ENCODE measurements at places on chromosomes 7 and 10.

GRCh38 chr10:86752311-86752710, 4.1 kb upstream of the BMPR1A start:
- no peak for DNase-seq

DNA sequence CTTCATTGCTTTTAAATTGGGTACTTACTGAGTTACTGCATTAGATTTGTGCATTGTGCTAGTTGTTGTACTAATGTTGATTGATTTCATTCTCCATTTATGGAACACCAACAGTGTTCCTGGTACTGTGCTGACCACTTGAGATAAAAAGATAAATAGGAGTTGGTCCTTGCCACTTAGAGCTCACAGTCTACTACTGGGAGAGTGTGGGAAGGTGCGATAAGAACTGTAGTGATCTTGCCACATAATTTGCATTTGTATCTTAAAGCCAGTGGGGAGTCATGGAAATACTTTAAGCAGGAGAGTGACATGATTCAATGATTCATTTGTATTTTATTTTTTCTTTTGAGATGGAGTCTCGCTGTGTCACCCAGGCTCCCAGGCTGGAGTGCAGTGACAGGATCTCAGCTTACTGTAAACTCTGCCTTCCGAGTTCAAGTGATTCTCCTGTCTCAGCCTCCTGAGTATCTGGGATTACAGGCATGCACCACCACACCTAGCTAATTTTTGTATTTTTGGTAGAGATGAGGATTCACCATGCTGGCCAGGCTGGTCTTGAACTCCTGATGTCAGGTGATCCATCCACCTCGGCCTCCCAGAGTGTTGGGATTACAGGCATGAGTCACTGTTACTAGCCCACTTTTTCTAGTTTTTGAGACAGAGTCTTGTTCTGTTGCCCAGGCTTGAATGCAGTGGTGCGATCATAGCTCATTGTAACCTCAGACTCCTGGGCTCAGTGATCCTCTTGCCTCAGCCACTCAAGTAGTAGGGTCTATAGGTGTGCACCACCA, 51.2 kb upstream of the TMEM248 start:
- no peak for DNase-seq

- no peak for DNase-seq
Observed at GRCh38 chr10:80484676-80485075, 30.6 kb downstream of the TSPAN14 start.

- no peak for DNase-seq
Observed at GRCh38 chr7:7808156-7808555, 89.7 kb upstream of the RPA3 start.

DNA sequence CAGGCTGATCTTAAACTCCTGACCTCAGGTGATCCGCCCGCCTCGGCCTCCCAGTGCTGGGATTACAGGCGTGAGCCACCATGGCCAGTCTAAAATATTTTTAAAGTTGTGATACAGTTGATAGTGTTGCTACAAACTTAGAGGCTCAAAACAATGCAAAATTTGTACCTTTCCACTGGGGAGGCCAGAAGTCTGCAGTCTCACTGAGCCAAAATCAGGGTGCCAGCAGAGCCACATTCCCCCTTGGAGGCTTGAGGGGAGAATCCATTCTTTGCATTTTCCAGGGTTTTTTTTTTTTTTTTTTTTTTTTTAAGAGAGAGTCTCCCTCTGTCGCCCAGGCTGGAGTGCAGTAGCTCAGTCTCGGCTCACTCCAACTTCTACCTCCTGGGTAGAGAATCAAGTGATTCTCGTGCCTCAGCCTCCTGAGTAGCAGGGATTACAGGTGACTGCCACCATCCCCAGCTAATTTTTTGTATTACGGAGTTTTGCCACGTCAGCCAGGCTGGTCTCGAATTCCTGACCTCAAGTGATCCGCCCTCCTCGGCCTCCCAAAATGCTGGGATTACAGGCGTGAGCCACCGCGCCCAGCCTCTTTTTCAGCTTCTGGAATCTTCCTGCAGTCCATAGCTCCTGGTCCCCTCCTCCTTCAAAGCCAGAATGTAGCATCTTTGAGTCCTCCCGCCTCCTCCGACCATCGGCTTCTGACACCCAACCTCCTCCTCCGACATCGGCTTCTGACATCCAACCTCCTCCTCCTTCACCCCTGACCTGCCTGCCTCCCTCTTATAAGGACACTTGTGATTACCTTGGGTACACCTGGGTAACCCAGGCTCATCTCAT, 37.2 kb downstream of the KLRG2 start:
- no peak for DNase-seq

GRCh38 chr7:140657891-140658290, 14.9 kb upstream of the ADCK2 start:
- DNase-seq: no peak

GRCh38 chr10:103720964-103721335, 134.4 kb downstream of the SH3PXD2A start:
- DNase-seq: no peak

GRCh38 chr7:94431176-94431575, 36.5 kb downstream of the COL1A2 start:
- no peak for DNase-seq

DNA sequence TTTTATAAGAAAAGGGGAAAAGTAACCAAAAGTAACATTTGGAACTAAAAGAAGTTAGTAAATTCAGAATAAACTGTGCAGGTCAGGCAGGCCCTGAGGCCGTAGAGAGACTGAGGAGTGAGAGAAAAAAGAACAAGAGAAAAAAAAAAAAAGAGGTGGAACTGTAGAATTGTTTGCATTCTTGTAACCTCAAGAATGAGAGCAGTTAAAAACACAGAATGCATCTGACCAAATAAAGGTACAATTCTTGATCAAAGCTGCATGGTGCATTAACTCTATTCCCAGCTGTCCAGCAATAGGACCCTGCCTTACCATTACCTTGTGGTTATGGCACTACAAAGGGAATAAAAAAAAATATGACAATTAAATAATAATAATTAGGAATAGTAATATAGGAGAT, 170.1 kb upstream of the SEMA3A start:
- no peak for DNase-seq

GRCh38 chr7:129210256-129210988, 14.4 kb upstream of the AHCYL2 start:
- peak; percentile 54 for DNase-seq

DNA sequence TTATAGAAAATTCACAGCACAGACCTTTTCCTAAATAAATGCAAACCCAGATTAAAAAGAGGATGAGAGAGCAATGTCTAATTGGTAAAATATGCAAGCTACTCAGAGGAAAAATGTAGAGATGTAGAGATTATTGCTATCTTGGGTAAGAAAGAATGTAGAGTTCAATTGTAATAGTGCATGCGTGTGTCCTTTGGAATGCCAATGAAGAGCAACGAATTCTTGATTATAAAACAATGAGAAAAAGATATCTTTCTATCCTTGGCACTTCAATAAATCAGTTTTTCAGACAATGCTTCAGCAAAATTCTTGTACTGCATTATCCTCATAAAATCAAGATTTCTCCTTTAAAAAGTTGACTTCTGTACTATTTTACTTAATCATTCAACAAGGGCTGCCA, 50.9 kb downstream of the SEMA3D start:
- no peak for DNase-seq

DNA sequence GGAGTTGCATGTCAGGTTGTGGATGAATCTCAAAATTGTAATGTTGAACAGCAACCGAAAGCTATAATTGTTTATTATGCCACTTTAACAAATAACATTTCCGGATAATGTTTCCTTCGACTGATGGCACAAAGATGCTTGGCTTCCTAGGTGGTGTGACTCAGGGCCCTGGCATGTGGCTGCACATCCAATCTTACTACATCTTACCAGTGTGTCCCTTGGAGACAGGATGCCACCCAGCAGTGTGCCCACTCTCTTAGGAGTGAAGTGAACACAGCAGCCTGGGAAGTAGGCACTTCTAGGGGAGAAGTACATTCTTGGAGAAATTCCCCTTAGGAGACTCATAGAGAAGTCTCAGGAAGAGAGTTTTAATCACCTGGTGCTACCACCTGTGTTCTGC, 33.0 kb upstream of the GPR26 start:
- DNase-seq: no peak

DNA sequence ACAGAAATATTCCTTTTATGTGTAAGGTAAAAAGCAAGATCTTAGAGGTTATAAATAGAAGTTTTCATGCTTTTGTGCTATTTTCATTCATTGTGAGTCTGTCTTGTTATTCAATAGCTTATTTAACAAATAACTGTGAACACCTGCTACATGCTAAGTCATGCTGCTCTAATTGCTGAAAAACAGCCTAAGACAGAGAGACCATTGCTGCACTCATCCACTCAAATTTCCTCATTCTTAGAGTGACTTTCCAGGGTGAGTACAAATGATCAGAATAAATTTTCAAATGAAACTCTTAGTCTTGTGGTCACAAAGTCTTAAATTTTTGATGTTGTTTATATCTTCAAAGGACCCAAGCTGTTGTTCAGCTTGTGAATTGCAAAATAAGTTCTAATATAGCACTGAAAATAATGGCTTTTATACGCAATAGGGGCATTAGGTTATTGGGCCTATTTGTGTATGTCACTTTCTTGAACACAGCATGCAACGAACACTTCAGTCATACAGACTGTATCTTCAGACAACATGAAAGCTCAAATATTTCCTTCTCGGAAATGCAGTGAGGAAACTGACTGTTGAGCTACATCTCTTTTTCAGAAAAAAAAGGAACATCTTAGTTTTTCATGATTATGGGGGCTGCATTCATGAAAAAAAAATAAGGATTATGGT, 247.9 kb upstream of the PCDH15 start:
- no peak for DNase-seq

DNA sequence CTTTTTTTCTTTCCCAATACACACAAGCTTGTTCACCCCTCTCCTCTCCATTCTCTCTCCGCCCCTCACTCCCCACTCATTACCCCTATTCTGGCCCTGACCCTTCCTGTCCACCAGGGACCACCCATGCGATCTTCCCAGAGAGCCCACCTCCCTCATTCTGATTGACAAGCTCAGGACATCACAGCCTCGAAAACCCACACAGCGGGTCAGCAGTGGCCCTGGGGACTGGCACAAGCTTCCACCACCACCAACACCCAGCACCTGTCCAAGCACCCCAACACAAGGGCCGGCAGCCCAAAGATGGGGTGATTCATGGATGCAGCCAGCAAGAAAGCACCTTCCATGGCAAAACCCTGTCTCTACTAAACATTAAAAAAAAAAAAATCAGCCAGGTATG, 50.0 kb upstream of the USP6NL start:
- no peak for DNase-seq

DNA sequence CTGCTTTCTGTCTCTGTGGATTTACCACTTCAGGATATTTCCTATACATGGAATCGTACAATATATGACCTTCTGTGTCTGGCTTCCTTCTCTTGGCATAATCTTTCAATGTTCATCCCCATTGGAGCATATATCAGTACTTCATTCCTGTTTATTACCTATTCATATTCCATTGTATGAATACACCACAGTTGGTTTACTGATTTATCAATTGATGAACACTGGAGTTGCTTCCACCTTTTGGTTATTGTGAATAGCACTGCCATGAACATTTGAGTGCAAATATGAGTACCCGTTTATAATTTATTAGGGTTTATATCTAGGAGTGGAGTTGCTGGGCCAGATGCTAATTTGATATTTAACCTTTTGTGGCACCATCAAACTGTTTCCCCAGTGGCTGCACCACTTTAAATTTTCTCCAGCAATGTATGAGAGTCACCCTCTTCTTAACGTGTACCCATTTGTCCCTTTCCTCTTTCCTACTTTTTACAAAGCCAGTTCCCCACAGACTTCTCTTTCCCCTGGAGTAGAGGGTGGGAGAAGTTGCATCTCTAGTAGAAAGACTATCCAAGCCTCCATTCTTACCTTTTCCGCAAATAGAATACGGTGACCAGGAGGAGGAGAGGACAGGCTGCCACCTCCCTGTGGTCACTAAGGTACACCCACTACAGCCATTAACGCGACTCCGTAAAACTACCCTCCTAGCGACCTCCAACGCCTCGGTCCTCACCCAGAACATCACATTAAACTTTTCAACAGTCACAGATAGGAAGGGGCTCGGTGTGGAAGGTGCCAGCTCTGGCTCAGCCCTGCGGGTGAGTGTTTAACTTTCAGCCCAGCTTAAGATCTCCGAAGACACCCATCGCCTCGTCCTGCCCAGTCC, 25.6 kb downstream of the SCD start:
- no peak for DNase-seq

- DNase-seq: no peak
Observed at GRCh38 chr7:102471791-102472125, 7.0 kb downstream of the POLR2J start.

GRCh38 chr7:68015122-68015977, 1018.7 kb downstream of the TYW1 start:
- no peak for DNase-seq

- DNase-seq: no peak
Observed at GRCh38 chr10:78312197-78313047, 278.8 kb downstream of the RPS24 start.

DNA sequence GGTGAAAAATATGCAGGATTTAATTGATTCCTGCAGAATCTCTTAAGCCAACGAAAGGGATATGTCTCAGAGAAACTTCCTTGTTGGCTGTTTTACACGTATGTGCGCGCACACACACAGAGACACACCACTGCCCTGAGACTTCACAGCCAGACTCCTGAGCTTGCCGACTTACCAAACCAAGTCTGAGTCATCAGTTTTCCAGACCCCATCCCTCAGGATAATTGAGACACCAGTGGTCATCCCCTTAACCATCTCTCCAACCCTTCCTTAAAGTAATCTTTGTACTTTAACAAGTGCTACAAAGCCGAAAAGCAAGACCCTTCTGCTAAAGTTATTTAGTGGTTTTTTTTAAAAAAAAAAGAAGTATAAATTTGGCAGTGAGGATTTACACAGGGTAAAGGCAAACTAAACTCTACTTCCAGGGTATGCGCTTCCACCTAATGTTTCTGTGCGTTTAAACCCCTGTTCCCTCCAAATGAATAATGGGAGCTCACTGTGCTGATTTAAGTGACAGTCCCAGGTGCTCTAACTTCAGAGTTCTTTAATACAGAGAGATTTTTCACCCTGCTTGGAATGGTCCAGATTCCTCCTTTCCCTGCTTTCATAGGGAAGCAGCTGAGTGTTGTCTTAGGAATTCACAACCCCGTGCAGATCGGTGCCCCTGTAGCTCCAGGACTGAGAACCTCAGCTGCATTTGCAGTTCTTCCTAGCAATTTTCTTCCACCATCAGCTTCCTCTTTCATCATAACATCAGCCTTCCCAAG, 198.5 kb downstream of the INHBA start:
- no peak for DNase-seq

DNA sequence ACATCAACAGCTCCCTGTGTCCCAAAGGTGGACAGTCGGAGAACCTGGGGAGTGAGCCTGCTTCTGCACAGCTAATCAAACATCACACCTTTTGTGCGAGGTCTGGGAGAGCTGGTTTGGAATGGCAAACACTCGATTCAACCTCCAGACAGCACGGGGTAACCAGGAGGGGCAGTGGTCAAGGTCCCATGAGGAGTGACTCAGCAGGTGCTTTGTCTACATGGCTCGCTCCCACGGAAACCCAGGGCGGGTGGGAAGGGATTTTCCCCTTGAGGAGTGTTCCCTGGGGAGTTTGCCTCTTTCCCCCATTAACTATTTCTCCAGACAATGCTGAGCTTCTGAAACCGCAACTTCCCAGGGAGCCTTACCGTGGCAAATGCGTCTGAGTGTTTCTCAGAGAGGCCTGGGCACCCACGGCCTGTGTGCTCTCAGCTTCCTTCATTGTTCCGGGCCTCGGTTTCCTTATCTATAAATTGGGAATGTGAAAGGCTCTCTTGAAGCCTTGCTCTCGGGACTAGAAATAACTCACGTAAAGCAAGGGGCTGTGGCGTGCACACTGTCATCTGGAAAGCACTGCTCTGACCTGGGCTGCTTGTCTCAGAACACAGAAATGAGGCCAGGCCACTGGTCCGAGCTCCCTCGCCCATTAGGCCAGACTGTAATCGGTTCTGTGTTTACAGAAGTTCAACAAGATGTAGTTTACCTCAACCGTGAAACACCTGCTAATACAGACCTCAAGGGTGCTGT, 14.0 kb upstream of the GTPBP4 start:
- no peak for DNase-seq

Data from CD14-positive monocyte (primary cell).